ENCODE measurements at places on chromosomes 1 and 21.

DNA sequence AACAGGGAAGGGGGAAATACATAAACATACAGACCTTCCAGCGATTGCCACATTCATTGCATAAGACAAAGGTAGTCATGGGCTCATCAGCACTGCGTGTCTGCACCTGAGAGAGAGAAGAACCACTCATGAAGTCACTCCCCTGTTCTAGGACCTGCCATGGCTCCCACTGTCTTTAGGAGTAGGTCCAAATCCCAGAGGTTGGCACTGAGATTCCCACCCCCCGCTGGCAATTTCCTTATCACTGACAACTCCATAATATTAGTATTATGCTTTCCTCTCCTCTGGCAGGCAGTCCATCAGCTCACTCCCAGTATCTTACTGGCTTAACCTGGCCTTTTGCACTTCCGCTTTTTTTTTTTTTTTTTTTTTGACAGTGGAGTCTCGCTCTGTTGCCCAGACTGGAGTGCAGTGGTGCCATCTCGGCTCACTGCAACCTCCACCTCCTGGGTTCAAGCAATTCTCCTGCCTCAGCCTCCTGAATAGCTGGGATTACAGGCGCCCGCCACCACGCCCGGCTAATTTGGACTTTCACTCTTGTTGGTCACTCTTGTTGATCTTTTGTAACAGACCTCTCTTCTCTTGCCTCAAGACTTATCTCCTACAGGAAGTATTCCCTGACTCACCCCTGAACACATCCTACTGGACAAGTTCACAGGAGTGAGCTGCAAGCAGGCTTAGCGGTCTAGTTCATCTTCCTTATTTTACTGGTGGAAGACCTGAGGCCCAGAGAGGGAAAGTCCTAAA is 14.8 kb upstream of the ZNF436 start:
- no peak for DNase-seq

DNA sequence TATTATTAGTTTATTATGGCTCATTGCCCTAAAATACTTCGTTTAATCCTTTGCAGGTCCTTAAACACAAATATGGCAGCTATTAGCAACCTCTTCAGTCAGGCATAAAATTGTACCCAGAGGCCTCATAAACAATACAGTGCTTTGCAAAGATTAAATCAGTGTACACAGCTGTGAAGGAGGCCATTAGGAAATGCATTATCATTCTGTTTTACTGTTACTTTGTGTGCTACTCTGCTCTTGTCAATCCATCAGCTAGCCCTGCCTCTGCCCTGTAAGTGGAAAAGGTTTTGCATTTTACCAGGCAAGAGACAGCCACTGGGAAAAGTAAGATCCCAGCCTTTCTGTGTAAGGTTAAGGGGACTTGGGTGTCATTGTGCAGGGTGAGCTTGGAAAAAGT is 415.7 kb upstream of the DAB1 start:
- DNase-seq = no peak

DNA sequence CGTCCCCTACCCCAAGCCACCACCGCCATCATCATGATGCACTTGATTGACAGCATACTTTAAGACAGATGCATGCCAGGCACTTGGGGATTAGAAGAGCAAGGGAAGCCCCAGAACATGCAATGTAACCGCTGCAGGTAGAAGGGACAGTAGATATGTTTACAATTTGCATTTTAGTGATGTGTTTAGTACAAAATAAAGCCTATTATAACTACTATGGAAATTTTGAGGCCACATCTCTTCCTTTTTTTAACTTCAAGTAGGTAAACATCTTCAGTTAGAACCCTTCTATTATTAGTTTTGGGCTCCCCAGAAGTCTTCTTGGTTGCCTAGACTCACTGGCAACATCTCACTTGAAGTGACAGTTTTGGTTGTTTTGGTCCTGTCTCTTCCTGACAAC is 25.3 kb downstream of the CR1L start:
- DNase-seq = no peak

DNA sequence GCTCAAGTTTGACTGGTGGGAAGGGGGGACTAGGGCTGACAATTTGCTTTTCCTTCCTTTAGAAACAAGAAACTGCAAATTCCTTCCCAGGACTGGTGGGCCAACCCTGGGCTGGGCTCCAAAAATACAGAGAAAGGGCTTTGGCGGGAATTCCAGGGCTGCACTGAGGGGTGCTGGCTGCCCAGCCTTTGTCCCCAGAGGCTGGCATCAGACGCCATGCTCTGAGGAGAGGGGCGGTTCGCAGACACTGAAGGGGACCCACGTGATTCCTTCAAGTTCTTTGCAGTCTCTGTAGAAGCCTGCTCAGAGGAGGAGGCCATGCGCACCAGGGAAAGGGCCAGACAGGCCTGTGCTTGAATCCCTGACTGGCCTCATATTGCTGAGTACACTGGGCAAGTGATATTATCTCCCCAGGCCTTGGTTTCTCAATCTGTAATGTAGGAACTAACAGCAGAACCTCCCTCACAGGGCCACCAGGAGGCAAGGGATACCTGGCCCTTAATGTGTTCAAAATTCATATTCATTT is 119.5 kb downstream of the EPHB2 start:
- no peak for DNase-seq

GRCh38 chr1:46477153-46477929 is 12.3 kb upstream of the DMBX1 start:
- DNase-seq = peak; percentile 55

GRCh38 chr1:205775717-205776056 is 405 bp upstream of the RAB29 start:
- DNase-seq = peak; percentile 43
